Dermis microvascular lymphatic vessel endothelial cell (primary cell): ENCODE measurements at places on chromosomes 12 and 14. TPM values are rescaled to one million over a fixed set of nuclear protein-coding genes. Genes with fewer than 3 reads are reported as not detected.

Gene INSM2
- total RNA-seq, result not detected in 2 replicates

GRCh38 chr12:98373025-98373554 lies 142.3 kb upstream of the TMPO start:
- DNase-seq, result peak; percentile 45

DNA sequence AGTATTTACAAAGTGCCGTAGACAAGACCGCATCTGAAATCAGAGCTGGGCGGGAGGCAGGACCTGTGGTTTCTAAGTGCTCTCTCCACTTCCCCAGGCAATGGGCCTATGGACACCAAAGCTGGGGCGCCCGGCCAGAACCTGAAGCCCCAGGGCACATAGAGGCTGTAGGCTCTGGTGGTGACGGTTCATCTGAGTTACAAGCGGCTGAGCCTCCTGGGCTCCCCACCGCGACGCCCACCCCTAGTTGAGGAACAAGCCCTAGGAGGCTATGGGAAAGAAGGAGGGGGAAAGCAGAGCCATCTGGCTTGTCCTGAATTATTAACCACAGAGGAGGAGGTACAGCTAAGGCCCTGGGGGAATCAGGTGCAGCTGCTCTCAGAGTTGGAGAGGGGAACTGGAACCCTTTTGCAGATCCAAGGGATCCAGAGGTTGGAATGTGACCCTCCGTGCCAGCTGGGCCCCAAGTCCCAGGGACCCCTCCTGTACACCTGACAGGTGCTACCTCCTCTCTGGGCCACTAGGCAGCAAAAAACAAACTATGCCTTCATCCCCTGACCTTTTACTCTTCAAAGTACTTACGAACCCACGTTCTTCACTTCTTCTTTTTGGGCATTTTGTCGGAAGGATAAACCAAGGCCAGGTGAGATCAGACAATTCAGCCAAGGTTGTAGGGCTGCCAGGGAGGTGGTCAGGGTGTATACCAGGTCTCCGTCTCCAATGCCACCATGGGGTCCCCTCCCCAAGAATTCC lies 77.2 kb downstream of the ARL6IP4 start:
- no peak for DNase-seq

DNA sequence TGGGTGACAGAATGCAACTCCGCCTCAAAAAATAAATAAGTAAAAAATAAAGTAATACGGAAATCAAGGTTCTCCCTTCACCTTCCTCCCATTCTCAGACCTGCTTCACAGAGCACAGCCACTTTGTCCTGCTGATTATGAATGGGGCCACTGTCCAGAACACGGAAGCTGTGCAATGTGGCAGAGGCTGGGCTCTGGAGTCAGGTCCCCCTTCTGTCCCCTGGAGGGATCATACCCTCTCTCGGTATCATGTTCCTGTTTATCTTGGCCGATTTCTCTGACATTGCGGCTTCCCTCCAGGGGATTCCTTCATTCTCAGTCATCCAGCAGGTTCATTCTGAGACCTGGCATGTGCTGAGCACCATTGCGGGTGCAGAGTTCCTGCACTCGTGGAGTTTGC lies 11.3 kb downstream of the PPP2R5C start:
- DNase-seq, result no peak

Gene SCNN1A
- total RNA-seq, result under 0.01 TPM in 2 replicates
